ENCODE measurements at places on chromosomes 3 and 15. TPM values are rescaled to one million over a fixed set of nuclear protein-coding genes. Genes with fewer than 3 reads are reported as not detected.

DNA sequence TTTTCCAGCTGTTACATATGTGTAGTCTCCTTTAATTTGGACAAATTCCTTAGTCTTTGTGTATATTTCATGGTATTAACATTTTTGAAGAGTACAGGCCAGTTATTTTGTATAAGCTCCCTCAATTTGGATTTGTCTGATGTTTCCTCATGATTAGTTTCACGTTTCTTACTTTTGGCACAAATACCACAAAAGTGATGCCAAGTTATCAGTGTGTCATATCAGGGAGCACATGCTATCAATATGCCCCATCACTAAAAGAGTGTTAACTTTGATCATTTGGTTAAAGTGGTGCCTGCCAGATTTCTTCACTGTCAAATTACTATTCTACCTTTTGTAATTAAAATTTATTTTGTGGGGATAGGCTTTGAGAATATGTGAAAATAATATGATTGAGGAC is 14.6 kb downstream of the PCNP start:
- DNase-seq, result no peak

TGM4 gene
- 2.5 TPM for total RNA-seq

DNA sequence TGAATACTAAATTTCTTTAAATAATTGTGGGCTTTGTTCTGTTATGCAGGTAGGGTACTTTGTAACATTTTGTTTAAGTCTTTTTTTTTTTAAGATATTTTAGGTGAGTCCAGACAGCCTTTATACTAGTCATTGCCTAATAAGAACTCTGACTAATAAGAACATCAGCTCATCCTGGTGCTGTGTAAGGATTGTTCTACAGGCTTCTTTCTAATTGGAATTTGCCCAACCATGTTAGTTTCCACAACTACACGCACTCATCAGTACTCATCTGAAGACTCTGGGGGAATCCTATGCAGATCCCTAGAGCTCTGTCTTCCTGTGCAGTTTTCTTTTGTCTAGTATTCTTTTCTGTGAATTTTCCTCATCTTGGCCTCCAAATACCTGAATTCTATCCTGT is 741.8 kb downstream of the IGSF11 start:
- DNase-seq, result peak; percentile 9

DNA sequence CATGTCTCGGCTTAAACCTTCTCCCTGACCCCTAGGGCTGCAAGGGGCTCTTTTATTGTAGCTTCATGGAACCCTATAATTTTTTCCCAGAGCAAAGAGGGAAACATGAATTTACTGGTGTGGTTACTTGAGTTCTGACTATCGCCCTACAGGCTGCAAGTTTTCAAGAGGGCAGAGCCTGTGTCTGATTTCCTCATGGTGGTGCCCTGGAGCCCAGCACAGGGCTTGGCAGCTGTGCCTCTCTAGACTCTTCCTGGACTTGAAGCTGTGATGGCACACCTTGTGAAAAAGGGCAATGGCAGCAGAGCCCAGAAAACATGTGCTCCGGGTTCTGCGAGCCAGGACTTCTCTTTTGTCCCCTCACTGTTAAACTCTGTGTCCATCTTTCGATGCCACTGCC is 34.2 kb upstream of the TF start:
- no peak for DNase-seq

DNA sequence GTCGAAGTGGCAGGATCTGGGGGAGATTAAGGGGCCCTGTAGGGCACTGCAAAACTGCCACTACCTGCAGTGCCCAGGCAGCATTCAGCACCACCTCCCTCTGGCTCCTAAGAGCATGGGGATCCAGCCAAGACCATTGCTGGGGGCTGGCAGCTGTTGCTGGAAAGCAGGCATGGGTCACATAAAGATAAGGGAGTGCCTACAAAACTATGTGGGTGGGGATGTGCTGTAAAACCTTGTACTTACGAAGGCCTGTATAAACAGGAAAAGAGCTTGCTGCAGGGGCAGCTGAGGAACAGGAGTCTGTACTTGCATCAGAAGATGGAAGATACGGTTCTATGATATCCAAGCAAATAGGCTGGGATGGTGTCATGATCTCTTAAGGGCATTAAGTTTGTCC is 27.1 kb downstream of the IL20RB start:
- DNase-seq, result peak; percentile 84

- no peak for DNase-seq
These were observed 108.1 kb downstream of the TPRA1 start for GRCh38 chr3:127482216-127483004.

GNAT1 gene
- not detected for total RNA-seq

GRCh38 chr3:48411041-48411588 is 18.8 kb downstream of the PLXNB1 start:
- DNase-seq, result no peak

CACNA2D2 gene
- not detected for total RNA-seq

SLC22A14 gene
- 0.64 TPM for total RNA-seq

IQCH gene
- total RNA-seq, result 4.4 TPM

DNA sequence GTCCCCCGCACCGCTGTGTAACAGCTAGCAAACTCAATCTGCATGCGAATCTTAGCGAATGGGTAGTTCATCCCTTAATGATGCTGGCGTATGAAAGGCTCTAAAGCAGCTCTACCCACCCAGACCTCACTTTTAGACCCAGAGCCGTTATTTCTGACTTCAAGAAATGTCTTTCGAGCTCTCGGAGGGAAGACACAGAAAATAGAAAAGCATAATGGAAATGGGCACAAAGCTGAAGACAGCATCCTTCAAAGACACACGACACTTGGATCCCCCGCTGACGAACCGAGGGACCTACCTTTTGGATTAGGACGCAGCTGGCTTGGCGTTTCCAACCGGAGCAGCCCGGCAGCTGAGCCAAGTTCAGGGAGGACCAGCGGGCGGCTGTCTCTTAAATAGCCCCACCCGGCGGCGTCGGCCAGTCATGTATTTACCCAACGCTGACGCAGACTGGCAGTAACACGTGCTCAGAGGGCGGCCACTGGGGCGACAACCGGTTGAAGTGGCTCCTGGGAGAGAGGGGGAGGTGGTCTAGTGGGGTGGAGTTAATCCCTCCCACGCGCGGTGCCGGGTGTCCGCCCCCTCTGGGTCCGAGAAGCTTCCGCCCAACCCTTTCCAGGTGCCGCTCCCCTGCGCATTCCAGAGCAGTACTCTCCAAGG is 1.5 kb downstream of the CCK start:
- DNase-seq, result no peak

DNA sequence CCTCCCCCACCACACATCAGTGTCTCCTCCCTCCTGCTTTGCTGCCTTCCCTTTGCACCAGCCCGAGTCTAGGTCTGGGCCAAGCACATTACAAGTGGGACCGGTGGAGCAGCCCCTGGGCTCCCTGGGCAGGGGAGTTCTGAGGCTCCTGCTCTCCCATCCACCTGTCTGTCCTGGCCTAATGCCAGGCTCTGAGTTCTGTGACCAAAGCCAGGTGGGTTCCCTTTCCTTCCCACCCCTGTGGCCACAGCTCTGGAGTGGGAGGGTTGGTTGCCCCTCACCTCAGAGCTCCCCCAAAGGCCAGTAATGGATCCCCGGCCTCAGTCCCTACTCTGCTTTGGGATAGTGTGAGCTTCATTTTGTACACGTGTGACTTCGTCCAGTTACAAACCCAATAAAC is 2.3 kb upstream of the ABCF3 start:
- DNase-seq, result no peak

EPHB1 gene
- not detected for total RNA-seq

PAQR9 gene
- not detected for total RNA-seq

DNA sequence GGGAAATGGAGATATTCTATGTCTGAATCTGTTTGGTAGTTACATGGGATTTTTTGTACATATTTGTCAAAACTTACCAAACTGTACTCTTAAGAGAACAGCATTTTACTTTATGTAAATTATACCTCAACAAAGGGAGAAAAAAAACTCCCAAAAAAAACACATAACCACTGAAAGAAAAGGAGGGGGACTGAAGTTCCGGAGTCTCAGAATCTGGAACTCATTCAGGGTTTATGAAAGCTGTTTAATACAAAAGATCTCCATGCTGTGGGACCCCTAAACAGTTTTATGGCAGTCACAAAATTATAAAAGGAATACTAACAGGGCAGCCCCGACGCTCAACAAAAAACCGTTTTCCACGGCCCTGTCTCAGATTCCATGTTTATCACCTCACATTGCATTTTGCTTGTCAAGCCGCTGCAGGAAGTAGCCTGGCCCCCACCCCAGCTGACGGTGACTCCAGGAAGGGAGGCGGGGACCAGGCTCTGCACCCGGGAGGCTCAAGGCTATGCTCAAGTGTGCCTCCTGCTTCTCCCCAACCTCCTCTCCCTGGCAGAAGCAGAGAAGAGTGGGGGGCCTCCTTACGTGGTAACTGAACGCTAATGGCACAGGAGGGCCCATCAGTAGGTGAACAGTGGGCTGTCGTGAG is 29.3 kb downstream of the RFT1 start:
- no peak for DNase-seq

DNA sequence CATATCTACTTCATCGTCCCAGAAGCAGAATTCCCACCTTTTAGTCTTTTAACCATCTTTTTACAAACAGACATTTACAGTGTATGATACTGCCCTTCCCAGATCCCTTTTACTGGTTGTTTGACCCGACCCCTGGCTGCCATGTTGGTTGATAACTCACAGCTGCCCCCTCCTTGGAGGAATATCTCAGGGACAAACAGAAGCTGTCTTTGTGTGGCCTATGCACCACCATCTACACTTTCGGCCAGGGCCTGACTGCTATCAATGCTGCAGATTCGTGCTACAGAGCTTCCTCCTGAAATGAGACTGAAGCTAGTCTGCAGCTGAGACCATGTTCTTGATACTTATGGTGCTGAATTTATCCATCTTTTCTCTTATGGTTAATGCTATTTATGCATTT is 6.6 kb upstream of the POLQ start:
- no peak for DNase-seq

DNA sequence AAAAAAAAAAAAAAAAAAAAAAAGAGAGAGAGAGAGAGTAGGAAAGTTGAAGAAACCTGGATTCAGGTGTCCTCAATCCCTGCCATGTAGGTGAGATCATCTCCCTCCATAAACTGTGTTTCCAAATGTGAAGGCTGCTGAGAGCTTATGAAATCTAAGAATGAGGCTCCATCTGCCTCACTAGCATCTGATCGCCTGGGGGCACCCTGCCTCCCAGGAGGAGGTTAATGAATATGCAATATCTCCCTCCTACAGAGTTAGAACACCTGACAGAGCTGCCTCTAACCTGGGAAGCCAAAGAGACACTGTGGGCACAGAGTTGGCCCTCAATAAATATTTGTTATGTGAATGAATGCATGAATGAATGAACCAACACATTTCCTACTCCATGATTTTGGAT is 23.8 kb upstream of the ZNF148 start:
- peak; percentile 56 for DNase-seq

DNA sequence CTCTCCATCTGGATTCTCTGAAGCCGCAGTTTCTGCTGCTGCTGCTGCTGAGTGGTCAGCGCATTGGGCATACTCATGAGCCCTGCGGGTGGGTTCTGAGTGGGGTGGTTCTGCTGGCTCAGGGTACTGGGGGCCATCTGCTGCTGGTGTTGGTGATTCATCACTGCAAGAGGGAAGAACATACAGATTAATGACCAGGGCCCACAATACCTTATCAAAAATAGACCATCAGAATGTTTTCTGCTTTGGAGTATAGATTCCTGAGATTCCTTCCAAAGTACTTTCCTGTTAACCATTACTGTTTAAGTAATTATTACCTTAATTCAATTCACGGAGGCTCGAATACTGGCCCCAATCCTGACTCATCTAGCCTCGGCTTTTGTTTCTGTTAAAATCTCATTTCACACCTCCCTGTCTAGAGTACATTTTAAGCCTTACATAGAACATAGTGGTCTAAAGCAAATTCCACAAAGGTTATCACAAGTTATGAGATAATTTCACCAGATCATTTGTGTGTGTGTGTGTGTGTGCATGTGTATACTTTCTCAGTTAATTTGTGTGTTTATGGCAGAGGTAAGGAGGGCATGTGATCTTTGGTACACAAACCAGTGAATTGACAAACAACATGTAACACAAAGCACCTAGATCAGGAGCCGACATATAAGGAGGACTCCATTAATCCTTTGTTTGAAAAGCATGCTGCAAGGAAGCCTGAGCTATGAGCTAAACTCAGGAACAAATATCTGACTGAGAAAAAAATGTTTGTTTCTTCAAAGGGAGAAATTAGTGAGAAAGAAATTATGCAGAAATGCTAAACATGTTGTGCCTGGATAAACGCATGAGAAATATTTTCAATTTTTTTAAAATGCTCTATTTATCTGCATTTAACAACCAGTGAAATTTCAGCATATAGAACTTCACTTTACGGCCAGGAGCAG is 68.1 kb downstream of the TM4SF4 start:
- no peak for DNase-seq

C3orf22 gene
- not detected for total RNA-seq

KBTBD13 gene
- total RNA-seq, result not detected

ANKUB1 gene
- total RNA-seq, result not detected

DNA sequence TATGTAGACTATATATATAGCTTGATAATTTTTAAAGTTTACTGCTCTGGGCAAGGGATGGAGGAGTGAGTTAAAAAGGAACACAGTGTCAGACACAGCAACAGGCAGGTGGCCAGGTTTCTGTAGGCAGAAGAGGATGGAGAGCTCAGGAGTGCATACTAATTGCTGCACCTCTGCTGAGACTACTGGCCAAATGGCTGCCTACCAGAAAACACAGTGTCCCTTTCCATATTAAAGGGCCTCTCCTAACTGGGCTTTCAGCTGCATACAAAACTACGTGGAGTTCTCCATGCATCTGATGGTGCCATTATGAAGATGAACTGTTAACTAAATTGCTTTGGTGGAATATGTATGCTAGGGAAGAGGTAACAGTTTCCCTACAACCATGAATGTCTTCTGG is 1.8 kb downstream of the ATP13A4 start:
- DNase-seq, result no peak

PPP1R14D gene
- not detected for total RNA-seq

- DNase-seq, result peak; percentile 88
These were observed 10.9 kb downstream of the RMDN3 start for GRCh38 chr15:40743921-40744814.

LRRC28 gene
- total RNA-seq, result 10.6 TPM

DNA sequence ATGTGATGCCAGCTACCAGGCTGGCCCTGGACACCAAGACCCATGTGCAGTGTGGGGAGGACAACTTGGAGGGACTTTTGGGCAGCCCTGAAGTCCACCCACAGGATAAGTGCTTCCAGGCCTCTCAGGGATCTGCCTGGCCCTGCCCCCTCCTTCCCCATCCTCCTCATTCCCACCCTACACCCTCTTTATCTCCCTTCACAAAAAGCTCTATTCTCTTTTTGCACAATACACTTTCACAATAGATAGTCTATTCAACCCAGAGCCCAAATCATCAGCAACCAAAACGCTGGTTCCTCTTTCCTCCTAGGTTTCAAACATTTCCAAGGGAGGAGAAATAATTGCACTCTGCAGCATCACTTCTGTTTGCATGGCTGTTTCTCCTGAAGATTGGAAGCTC is 7.8 kb upstream of the ZNF710 start:
- no peak for DNase-seq

GRCh38 chr3:195042743-195043606 is 228.0 kb downstream of the XXYLT1 start:
- no peak for DNase-seq

GRCh38 chr3:114624571-114625181 is 330.8 kb downstream of the TIGIT start:
- peak; percentile 92 for DNase-seq

ADAMTS9 gene
- total RNA-seq, result 0.86 TPM

HCN4 gene
- total RNA-seq, result not detected

GRCh38 chr3:58005669-58006068 is 2.6 kb upstream of the FLNB start:
- DNase-seq, result peak; percentile 94
